ENCODE measurements at places on chromosomes 5 and 9.

DNA sequence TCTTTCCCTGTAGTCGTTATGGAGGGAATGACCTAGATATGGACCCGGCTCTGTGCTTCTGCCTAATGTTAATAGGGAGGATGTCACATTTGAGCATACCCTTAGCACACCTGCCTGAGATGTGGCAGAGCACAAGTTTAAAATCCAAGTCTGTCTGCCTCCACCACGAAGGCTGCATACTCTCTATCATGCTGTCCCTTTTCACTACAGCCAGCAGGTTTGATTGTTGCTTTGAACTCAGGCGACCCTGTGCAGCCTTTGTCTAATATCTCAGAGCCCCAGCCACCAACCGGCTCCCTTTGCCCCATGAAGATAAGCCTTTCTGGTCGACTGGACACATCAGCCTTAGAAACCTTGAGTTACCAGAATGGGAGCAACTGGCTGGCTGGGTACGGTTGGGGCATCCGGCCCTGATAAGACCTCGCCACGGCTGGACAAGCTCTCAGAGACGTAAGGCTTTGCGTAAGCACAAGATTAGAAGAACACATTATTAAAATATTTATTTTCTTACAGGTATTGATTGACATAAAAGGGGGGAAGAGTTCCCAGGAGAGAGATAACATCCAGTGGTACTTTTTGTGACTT, 222.0 kb upstream of the TRIM32 start:
- no peak for DNase-seq

- no peak for DNase-seq
These were observed 129.1 kb downstream of the MACROH2A1 start for GRCh38 chr5:135269931-135270421.

- DNase-seq: no peak
These were observed 30.1 kb upstream of the ZNF782 start for GRCh38 chr9:96884443-96884842.

- DNase-seq: no peak
These were observed 73.8 kb upstream of the XPA start for GRCh38 chr9:97770808-97771372.

- DNase-seq: no peak
These were observed 74.0 kb upstream of the RAPGEF6 start for GRCh38 chr5:131709043-131709442.
